Stimulated activated CD4-positive, alpha-beta T cell treated with anti-CD3 and anti-CD28 coated beads, Interleukin-15, amount 100 ng/mL, for 24 hours (primary cell): ENCODE measurements at places on chromosomes 2 and 18.

- no peak for DNase-seq
Measured at GRCh38 chr2:47004905-47005495, 89.4 kb upstream of the MCFD2 start.

DNA sequence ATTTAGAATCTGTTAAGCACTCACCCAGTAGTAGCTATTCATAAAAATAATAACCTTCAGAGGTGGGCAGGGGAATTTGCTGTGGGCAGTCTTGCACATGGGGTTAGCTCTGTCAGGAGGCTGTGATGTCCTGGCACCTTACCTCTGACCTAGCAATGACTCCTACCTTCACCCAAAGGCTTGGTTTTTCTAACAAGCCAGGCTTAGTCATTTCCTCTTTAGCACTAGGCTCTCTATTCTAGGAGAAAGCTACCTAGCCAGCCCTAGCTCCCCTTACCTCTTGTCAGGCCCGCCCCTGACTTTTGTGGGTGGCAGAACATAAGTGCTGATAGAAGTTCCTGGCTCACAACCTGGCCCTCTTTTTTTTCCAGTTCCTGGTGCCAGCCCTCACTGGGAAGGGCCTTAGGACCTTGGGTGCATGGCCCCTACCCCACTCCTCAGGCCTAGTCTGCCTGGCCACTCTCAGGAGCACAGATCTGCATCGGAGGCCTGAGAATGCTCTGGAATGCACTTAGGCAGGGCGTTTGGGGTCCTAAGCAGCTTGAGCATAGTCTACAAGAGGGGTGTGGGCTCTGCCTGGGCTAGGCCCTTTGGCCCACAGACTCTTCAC lies 17.7 kb downstream of the CPLX4 start:
- no peak for DNase-seq

- no peak for DNase-seq
Measured at GRCh38 chr2:236793023-236794011, 223.7 kb downstream of the ACKR3 start.

- no peak for DNase-seq
Measured at GRCh38 chr2:45469314-45470099, 141.6 kb downstream of the SRBD1 start.
